Stimulated activated naive CD4-positive, alpha-beta T cell treated with Interleukin-2 at 50 U/mL for 16 hours (primary cell): ENCODE measurements at places on chromosomes 11 and 22.

DNA sequence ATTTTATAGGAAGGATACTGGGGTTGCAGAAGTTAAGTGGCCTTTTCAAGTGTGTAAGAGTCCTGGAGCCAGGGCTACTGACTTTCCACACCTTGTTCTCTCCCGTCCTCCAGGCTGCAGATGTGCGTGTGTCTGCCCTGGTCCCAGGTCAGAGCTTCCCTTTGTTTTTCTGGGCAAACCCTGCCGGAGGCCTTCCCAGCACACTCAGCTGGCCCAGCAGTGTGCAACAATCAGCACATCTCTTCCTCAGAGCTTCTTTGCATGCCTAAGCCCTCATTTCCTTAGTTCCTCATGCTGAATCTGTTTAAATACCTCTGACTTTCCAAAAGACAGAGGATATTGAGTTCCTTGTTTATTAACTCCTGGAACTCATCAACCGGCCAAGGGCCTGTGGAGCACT lies 80.6 kb downstream of the KCNJ1 start:
- no peak for DNase-seq

GRCh38 chr22:35627267-35628041 lies 10.3 kb upstream of the MB start:
- peak; percentile 43 for DNase-seq

- no peak for DNase-seq
Observed at GRCh38 chr11:79119491-79120284, 321.1 kb downstream of the TENM4 start.

GRCh38 chr11:18671246-18671645 lies 27.3 kb upstream of the TMEM86A start:
- DNase-seq: peak; percentile 6

DNA sequence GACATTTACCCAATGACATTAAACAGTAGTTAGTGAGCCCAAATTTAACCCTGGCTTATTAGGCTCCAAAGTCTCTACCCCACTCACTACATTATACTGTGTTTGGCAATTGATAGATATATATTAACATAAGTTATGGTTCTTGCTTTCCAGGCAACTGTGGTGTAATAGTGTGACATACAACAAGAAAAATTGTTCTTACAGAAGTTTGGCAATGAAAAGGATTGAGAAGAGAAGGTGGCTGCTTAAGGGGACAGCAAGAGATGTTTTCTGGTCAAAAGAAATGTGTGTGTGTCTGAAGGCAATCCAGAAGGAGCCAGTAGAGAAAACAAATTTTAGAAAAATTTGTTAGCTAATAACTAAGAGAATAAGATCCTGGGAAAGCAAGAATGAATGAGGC lies 132.4 kb downstream of the SWAP70 start:
- DNase-seq: no peak

DNA sequence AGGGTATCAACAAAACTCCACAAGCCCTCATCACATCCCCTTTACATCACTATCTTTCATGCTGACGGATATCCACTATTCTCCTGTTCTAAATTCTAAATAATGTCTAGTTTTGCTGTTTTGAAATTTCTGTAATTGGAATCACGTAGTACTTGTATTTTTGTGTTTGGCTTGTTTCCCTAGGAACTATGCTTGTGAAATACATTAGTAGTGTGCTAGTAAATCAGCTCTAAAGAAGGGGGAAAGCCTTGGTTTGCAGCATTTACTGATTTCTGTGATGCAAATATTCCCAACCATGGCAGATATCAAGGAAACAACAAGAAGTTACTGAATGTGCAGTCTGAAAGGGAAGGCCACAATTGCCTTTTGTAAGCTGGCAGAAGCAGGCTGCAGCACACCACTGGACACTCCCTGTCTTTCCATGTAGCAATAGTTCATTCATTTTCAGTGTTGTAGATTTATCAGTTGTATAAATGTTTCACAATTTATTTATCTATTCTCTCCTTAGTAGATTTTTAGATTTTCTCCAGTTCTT lies 4.7 kb upstream of the FOLH1 start:
- no peak for DNase-seq

- no peak for DNase-seq
Observed at GRCh38 chr11:95531116-95531515, 258.5 kb downstream of the FAM76B start.

- no peak for DNase-seq
Observed at GRCh38 chr22:39135092-39135896, 17.2 kb downstream of the CBX7 start.

DNA sequence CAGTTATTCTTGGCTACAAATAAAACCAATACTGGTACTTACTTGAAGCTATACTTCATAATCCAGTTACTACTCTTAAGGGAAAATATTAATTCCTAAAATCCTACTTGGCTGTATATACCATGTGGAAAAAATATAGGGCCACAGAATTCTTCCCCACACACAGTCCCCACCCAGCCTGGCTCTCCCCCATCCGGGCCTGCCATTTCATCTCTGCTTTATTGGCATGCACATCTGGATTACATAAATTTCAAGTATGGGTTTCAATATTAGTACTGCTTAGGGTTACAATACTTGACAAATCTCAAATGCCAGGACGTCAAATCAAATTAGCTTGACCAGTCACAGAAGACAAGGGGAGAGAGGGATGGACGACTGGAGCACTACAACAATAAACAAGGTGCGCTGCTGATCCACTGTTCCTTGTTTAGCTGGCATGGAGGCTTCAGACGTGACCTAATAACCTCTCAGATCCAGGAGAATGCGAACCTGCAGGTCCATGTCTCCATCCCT lies 81.4 kb downstream of the ABTB2 start:
- no peak for DNase-seq

- no peak for DNase-seq
Observed at GRCh38 chr11:59765068-59765735, 10.0 kb downstream of the STX3 start.

- no peak for DNase-seq
Observed at GRCh38 chr22:50641696-50642607, 14.0 kb upstream of the ARSA start.

- DNase-seq: no peak
Observed at GRCh38 chr11:91230647-91231046, 994.0 kb upstream of the FAT3 start.

GRCh38 chr11:82995235-82995634 lies 76.5 kb downstream of the RAB30 start:
- no peak for DNase-seq

GRCh38 chr11:9619971-9620370 lies 43.9 kb upstream of the SWAP70 start:
- no peak for DNase-seq
